ENCODE measurements at places on chromosomes 13 and 19.

GRCh38 chr19:33311326-33311682, 9.0 kb upstream of the CEBPA start:
- DNase-seq, result no peak

- DNase-seq, result no peak
These were observed 12.3 kb downstream of the POMP start for GRCh38 chr13:28671126-28671792.

- no peak for DNase-seq
These were observed 31.2 kb downstream of the CYP4F2 start for GRCh38 chr19:15866636-15867035.

GRCh38 chr19:41930926-41931592, 2.8 kb upstream of the ERFL start:
- no peak for DNase-seq

- DNase-seq, result peak; percentile 60
These were observed 6.7 kb upstream of the ZNF761 start for GRCh38 chr19:53424968-53425597.

All from T-cell (primary cell).